Sigmoid colon (tissue), 7 donors: ENCODE measurements at places on chromosomes 5 and 9.

DNA sequence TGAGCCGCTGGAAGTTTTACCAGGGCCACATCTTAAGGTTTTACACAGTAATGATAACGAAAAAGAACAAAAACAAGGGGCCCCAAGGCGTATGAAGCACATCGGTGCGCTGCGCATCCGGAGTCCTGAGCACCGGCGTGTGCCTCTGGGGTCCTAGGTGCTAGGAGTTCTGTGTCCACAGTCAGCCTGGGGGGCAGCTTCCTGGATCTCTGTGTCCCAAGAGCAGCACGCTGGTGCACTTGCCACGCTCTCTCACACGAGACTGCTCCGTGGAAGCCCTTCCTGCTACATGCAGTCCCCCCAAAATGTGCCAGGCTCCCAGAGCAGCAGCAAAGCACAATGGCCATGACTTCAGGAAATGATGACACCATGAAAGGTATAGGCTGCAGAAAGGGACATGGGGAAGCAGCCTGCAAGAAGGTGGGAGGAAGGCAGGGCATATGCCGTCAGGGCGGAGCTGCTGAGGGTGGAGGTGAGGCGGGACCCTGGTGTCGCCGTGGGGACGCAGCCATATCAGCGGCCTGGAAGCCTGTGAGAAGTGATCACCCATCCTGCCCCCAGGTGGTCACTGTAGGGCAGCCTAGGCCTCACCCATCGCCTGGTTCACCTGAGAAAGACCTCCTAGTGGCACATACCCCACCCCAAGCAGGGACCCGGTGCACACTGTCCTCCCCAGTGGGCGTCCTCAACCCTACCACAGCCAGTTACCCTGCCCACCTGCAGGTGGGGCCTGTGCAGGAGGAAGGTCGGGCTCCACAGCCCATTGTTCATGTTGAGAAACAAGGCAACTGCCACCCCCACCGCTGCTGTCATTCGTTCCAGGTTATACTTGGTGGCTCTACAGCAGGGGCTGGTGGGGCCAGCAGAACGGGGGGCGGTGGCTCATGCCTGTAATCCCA is 23.6 kb upstream of the SLC6A3 start:
- H3K27ac ChIP-seq = no peak overlapping the region
- H3K36me3 ChIP-seq = no peaks in the 10 kb centered on the region
- peak; percentile 64 for DNase-seq
- H3K4me1 ChIP-seq = no peaks in the 10 kb centered on the region
- H3K4me3 ChIP-seq = no peak overlapping the region

GRCh38 chr5:164076556-164076955 is 571.1 kb downstream of the MAT2B start:
- no peaks in the 10 kb centered on the region for H3K27me3 ChIP-seq
- H3K27ac ChIP-seq = no peak overlapping the region
- no peak overlapping the region for H3K4me3 ChIP-seq
- no peaks in the 10 kb centered on the region for H3K36me3 ChIP-seq
- H3K4me1 ChIP-seq = no peaks in the 10 kb centered on the region

DNA sequence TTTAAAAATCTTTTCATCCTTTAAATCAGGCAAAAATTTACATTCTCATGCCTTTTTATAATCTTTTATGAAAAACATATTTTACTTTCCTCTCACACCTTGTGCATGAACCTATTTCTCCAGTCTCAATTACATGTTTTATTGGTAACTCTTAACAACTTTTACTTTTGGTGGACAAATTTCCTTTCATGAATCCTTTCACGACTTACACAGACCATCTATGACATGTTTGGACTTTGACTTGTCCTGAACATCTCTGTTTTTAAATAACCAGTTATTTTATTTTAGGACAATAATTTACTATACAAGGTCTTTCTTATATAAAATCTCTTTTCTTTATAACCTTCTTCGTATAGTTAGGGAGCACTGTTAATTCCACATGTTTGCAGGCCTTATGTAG is 26.5 kb upstream of the MTMR12 start:
- H3K4me1 ChIP-seq = no peaks in the 10 kb centered on the region
- no peak overlapping the region for H3K4me3 ChIP-seq
- no peak for DNase-seq
- no peaks in the 10 kb centered on the region for H3K36me3 ChIP-seq
- no peaks in the 10 kb centered on the region for H3K27me3 ChIP-seq
- no peak overlapping the region for H3K27ac ChIP-seq

DNA sequence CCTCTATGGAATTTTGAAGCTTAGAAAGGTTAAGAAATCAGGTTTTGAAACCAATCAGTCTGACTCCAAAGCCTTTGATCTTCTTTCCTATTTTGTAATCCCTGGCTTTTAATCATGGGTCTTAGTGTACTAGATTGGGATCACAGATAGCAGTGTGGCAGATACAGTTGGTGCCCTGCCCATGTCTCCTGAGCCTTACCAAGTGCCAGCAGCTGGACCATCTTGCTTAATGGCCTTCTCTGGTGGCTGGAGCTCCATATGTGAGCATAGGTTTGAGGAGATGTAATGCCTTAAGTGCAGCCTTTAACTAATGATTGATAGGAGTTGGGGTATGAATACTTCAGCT is 16.7 kb upstream of the RIC1 start:
- peaks cover 4% of the 10 kb centered on the region for H3K4me1 ChIP-seq
- H3K27me3 ChIP-seq = no peaks in the 10 kb centered on the region
- H3K36me3 ChIP-seq = no peaks in the 10 kb centered on the region
- H3K4me3 ChIP-seq = no peak overlapping the region
- DNase-seq = no peak
- peak overlapping the region; percentile 31 for H3K27ac ChIP-seq

- no peaks in the 10 kb centered on the region for H3K27me3 ChIP-seq
- H3K27ac ChIP-seq = no peak overlapping the region
- no peak for DNase-seq
- no peaks in the 10 kb centered on the region for H3K36me3 ChIP-seq
These were observed 652.6 kb upstream of the WWC1 start for GRCh38 chr5:167638816-167639215.

DNA sequence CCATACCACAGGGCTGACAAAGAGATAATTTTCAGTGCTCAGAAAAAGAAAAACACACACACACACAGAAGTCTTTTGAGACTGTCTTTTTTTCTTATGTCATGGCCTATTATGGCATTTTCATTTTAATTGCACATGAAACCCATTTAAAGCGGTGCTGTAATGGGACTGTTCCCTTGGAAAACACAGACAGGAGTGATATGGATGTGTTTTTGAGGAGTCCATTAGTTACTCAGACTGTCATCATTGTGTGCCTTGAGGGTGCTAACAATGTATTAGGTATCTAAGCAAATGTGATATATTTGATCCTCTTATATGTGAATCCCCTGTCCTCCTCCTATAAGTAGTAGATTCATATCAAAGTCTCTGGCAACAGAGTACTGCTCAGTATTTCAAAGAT is 642.0 kb upstream of the WWC1 start:
- H3K4me1 ChIP-seq = no peaks in the 10 kb centered on the region
- H3K4me3 ChIP-seq = no peak overlapping the region
- H3K27ac ChIP-seq = no peak overlapping the region
- no peaks in the 10 kb centered on the region for H3K36me3 ChIP-seq
- no peaks in the 10 kb centered on the region for H3K27me3 ChIP-seq

- H3K4me3 ChIP-seq = no peak overlapping the region
- no peak for DNase-seq
- peak overlapping the region; percentile 3 for H3K27ac ChIP-seq
- no peaks in the 10 kb centered on the region for H3K4me1 ChIP-seq
These were observed 77.5 kb downstream of the CEMIP2 start for GRCh38 chr9:71690689-71691435.

DNA sequence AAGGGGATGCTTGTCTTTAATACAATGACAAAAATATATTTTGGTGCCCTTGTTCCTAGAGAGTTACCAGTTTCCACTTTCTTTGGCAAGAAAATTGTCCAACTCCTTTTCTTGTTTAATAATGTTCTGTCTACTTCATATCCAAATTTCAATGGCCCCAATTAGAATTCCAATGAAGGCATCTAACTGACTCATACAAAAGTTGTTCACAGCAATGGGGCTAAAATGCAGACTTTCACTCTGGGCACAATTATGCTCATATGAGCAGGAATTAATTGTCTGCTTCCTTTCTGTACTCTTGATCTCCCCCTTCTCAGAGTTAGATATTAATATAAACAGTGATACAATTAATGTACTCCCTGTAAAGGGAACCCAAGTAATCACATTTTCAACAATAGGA is 42.1 kb upstream of the ZNF622 start:
- no peaks in the 10 kb centered on the region for H3K27me3 ChIP-seq
- no peak overlapping the region for H3K4me3 ChIP-seq
- no peaks in the 10 kb centered on the region for H3K4me1 ChIP-seq
- no peak overlapping the region for H3K27ac ChIP-seq
- no peaks in the 10 kb centered on the region for H3K36me3 ChIP-seq

- no peaks in the 10 kb centered on the region for H3K4me1 ChIP-seq
- H3K27me3 ChIP-seq = no peaks in the 10 kb centered on the region
- no peaks in the 10 kb centered on the region for H3K36me3 ChIP-seq
- peak overlapping the region; percentile 94 for H3K27ac ChIP-seq
- DNase-seq = peak; percentile 86
- H3K4me3 ChIP-seq = no peak overlapping the region
These were observed 3.5 kb downstream of the RALGDS start for GRCh38 chr9:133117271-133118178.
